ENCODE measurements at places on chromosomes 16 and 17.

GRCh38 chr17:57744195-57745170 lies 616 bp downstream of the CCDC182 start:
- no peak for DNase-seq

- no peak for DNase-seq
Observed at GRCh38 chr16:4806280-4806679, 3.8 kb upstream of the ROGDI start.

DNA sequence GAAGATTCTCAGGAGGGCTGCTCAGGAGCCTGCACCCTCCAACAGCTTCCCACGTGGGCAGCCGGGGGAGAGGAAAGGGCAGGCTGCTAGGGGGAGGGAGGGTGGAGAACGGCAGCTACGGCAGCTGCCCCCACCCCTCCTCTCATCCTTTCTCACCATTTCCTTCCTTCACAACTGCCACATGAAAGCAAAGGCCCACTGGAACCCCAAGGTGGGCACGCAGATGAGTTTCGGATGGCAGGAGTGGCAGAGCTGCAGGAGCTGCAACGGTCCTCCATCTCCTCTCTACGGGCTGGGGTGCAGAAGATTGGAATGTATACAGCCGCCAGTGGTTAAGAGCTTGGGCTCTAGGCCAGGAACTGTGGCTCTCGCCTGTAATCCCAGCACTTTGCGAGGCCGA lies 77.7 kb downstream of the GAS7 start:
- DNase-seq, result no peak

- DNase-seq, result no peak
Observed at GRCh38 chr16:78297066-78297666, 197.7 kb downstream of the WWOX start.

GRCh38 chr17:50180111-50180510 lies 14.3 kb downstream of the SGCA start:
- DNase-seq, result no peak

DNA sequence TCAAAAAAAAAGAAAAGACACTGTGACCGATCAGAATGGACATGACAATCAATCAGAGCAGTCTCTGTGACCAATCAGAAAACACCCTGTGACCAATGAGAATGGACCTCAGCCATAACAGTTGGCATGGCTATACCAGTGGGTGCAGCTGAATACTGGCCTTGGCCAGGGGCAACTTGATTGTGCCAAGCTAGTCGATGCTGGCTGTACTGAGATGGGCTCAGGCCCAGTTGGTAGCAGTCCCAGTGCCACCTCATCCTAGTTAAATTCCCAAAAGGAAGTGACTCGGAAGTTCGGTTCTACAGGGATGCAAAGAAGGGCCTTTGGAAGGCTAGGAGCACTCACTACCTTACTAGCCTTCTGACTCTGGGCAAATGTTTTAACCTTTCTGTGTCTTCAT lies 37.2 kb upstream of the BCO1 start:
- DNase-seq, result no peak

DNA sequence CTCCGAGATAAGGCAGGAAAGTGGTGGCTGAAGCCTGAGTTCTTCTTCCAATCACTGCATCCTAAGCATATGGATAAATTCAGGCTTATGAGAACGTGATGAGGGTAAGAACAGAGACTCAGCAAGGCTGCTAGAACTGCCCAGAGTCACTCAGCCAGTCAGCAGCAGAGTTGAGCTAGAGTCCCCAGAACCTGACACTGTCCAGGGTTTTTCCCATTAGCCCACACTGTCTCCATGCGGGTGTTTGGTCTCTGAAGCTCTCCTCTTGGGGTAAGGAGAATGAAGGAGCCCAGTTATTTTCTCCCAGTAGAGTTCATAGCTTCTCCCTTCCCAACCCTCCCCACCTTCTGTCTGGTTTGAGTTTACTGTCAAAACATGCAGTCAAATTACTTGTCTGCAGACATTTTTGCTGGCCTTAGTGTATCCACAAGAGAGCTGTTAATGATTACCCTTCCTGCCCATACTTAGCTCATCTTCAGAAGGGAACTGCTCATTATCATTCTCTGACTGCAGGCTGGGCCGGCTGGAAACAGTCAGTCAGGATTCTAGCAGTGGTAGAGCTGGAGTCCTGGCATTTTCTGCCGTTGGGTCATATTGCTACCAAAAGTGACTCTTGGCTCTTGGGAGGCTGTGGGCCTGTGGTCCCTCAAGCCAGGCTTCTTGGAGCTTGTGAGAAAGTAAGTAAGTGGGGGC lies 460.0 kb downstream of the HS3ST3B1 start:
- DNase-seq, result no peak

- DNase-seq, result no peak
Observed at GRCh38 chr16:62970851-62971250, 934.6 kb upstream of the CDH8 start.

DNA sequence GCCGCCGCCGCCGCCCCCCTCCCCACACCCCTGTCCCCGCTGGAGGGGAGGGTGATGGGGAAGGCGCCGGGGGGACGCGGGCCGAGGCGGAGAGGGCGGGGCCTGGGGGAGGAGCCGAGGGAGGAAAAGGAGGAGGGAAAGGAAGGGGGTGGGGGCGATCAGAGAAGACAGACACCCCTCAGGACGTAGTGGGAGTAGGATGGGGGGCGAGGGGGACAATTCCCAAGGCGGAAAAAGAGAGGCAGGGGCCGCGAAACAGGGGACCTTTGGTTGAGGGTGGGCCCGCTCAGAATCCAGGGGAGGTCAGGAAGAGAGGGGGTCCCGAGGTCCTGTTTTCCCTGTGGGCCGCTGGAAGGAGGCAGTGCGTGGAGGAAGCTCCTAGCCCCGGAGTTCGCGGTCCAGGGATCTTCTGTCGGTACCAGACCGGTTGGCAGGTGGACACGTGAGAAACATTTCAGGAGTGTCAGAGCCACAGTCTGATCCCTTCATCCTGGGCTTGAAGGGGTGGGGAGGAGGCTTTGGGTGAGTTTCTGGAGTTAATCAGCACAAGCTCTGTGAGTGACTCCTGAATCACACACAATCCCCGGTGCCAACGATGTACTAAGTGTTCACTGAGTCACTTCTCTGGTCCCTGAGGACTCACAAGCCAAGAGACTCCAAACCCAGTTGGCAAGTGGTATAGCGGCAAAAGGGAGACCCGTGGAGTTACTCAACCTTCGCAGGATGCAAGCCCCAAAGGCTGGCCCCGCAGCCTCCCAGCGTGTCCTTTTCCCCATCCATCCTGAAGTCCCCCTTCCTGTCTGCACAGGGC lies at the start of gene XYLT1:
Gene XYLT1, minus strand, starts transcription at position 53 of the 811 bp plus-strand sequence. CDS start 164 bp downstream, outside the sequence.
- no peak for DNase-seq

DNA sequence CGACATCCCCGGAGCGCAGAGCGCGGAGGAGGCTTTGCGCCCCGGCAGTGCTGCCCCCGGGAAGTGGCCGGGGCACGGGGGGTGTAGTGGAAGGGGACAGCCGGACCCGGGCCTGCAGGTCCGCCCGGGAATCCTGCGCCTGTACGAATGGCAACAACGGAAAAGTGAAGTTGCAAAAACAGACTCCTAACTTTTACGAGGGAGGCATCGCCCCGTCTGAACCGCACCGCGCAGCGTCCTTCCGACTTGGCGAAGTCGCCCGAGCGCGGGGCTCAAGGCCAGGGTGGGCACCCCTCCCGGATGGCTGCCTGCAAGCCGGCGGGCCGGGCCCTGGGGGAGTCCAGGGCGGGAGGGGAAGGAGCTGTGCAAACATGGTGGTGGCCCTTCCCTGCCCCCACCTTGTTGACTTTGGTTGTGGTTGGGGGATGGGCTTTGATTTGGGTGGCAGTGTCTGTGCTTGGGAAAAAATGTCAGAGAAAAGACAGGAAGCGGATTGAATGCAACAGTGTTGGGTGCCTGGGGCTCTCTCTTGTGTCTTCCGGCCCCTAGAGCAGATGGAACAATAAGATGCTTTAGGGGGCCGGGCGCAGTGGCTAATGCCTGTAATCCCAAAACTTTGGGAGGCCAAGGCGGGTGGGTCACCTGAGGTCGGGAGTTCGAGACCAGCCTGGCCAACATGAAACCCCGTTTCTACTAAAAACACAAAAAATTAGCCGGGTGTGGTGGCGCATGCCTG lies 675 bp downstream of the RNF213 start:
- peak; percentile 63 for DNase-seq

- DNase-seq, result no peak
Observed at GRCh38 chr16:21084631-21085225, 65.9 kb downstream of the DNAH3 start.

DNA sequence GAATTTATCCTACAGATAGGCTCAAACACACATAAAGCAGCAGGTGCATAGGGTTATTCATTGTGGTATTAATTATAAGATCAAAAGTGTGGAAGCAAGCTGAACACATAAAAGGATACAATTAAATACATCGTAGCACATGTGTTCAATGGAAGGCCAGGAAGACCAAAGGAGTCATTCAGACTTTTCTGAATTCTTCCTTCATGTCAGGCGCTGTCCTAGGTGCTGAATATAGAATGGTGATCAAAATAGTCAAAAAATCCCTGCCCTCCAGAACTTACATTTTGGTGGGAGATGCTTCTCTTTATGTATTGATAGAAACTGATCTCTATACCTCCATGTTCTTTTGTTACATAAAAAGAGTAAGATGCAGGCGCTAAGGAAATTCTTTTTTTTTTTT lies 439.0 kb upstream of the ASIC2 start:
- DNase-seq, result no peak

DNA sequence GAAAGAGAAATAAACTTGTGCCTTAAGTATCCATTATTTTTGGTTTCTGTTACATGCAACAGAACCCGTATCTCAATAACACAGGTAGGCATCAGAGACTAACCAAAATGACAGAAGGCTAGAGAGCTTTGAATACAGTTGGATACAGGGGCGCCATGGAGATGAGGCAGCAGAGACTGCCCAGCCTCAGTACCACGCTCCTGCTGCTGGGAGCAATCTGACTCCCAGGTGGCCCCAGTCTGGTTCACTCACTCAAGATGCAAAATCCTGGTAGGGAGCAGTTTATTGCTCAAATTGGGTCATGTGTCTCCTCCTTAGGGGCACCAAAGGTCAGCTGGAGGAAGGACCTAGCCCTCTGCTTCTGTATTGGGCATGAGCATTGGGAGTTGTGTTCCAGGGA lies 218.9 kb downstream of the USP22 start:
- DNase-seq, result no peak

- DNase-seq, result no peak
Observed at GRCh38 chr16:78386557-78387324, 287.3 kb downstream of the WWOX start.

DNA sequence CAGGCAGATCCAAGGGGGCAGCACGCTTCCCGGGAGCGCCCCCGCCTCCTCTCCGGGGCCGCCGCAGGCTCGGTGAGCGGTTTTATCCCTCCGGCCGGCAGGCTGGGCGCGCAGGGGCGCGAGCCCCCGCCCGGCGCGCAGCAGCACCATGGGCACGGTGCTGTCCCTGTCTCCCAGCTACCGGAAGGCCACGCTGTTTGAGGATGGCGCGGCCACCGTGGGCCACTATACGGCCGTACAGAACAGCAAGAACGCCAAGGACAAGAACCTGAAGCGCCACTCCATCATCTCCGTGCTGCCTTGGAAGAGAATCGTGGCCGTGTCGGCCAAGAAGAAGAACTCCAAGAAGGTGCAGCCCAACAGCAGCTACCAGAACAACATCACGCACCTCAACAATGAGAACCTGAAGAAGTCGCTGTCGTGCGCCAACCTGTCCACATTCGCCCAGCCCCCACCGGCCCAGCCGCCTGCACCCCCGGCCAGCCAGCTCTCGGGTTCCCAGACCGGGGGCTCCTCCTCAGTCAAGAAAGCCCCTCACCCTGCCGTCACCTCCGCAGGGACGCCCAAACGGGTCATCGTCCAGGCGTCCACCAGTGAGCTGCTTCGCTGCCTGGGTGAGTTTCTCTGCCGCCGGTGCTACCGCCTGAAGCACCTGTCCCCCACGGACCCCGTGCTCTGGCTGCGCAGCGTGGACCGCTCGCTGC lies 832 bp downstream of the CDK5R1 start:
- no peak for DNase-seq

- no peak for DNase-seq
Observed at GRCh38 chr17:38674014-38674748, 576 bp downstream of the EPOP start.

DNA sequence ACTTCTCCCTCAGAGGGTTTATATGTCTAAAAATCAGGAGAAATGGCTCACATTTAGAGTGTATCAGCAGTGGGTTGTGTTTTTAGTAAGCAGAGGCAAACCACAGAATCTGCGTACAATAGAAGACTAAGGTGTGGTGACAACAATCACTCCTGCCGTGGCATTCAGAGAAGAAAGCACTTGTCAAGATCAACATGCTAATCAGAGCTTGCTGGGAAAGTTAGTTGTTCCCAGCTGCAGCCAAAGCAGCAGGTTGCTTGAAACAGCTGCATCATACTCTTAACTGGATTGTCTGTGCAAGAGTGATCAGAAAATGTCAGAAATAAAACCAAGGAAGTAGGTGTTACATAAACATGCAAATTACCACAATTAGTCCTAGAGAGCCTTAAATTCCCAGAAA lies 616.4 kb downstream of the CDH8 start:
- no peak for DNase-seq

- DNase-seq, result no peak
Observed at GRCh38 chr16:11035096-11035495, 90.7 kb downstream of the CLEC16A start.

GRCh38 chr17:81309140-81309858 lies 14.2 kb upstream of the SLC38A10 start:
- no peak for DNase-seq

DNA sequence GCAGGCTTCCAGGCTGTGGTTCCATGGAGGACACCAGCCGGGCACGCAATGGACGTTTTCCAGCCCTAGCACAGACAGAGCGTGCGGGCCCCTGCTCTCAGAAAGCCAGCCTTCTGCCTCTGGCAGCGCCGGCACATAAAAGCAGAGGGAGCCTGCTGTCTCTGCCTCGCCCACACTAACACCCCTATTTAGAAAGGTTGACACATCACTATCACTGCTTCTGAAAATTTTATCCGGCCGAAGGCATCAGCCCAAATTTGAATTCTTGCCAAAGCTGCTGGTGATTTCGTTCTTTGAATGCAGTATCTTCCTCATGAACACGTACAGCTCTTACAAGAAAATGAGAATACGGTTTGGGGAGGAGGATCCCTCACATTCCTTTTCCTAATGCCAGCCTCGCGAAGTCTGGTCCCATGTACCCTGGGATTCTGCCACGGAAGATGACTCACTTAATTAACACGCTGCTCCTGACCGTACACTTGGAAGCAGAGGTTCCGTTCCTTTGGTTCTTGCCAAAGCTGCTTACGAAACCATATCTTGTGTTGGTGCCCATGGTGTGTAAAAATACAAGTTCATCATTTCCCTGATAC lies 1.3 kb upstream of the RAB11FIP3 start:
- no peak for DNase-seq

DNA sequence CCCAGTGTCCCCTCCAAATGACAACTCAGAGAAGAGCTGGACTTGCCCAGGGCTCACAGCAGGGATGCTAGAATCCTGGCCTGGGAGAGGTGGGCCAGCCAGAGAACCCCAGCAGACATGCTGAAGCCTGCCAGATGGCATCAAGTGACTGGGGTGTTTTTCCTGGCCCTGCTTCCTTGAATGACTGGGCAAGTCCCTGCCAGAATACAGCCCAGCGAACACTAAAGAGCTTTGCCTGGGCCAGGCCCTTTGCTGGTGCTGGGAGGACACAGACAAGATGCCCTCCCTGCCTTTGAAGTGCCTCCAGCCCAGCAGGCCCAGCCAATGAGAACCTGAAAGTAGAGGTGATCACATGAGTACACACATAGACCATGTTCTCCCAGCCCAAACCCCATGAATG lies 11.5 kb downstream of the ZNF319 start:
- DNase-seq, result no peak

All from SK-N-MC (cell line).